Activated CD8-positive, alpha-beta T cell treated with anti-CD3 and anti-CD28 coated beads, Interleukin-2, amount 10 ng/mL, durations not matched to agents 7 days and 5 days (primary cell): ENCODE measurements at places on chromosomes 1 and 21. TPM values are rescaled to one million over a fixed set of nuclear protein-coding genes. Genes with fewer than 3 reads are reported as not detected.

- no peaks in the 10 kb centered on the region for H3K4me1 ChIP-seq
- H3K36me3 ChIP-seq: no peaks in the 10 kb centered on the region
Observed at GRCh38 chr1:244221991-244222390, 170.9 kb downstream of the ZBTB18 start.

DNA sequence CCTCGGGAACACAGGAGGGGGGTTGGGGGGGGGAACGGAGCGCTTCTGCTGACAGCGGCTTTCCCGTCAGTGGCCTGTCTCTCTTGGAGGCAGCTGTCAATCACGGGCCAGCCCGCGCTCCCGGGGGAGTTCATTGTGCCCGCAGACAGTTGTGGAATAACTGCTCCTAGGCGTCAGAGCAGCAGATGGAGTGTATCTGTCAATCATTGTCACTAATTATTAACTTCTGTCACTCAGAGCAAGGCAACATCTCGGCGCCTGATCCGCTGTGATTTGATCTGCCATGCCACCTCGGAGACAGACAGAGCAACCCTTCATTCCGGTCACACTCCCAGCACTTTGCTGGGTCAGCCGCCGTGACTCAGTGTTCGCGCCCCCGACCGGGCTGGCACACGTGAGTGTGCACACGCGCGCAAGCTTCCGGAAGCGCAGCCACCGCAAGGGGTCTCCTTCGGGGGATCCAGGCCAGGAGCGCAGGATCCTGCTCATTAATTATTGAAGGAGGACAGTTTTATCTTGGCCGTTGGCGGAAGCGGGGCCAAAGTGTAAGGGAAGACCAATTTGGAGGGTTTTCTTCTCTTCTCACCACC lies 75.8 kb downstream of the RRAGC start:
- no peak for DNase-seq
- H3K4me1 ChIP-seq: no peaks in the 10 kb centered on the region
- H3K27ac ChIP-seq: no peak overlapping the region
- H3K4me3 ChIP-seq: no peak overlapping the region

- H3K36me3 ChIP-seq: no peaks in the 10 kb centered on the region
- no peaks in the 10 kb centered on the region for H3K4me1 ChIP-seq
- DNase-seq: no peak
- H3K27ac ChIP-seq: no peak overlapping the region
- no peak overlapping the region for H3K4me3 ChIP-seq
Observed at GRCh38 chr1:65725064-65725463, 67.6 kb upstream of the PDE4B start.

GRCh38 chr1:195738966-195739650 lies 869.1 kb downstream of the KCNT2 start:
- H3K4me3 ChIP-seq: no peak overlapping the region
- no peaks in the 10 kb centered on the region for H3K36me3 ChIP-seq
- no peak overlapping the region for H3K27ac ChIP-seq
- H3K27me3 ChIP-seq: no peaks in the 10 kb centered on the region
- H3K4me1 ChIP-seq: no peaks in the 10 kb centered on the region
- no peak for DNase-seq

- no peak overlapping the region for H3K4me3 ChIP-seq
- H3K27ac ChIP-seq: no peak overlapping the region
- DNase-seq: no peak
Observed at GRCh38 chr1:220513834-220514233, 14.1 kb upstream of the MARK1 start.

GRCh38 chr1:246769306-246769705 lies 45.1 kb downstream of the SCCPDH start:
- H3K27me3 ChIP-seq: no peaks in the 10 kb centered on the region
- H3K4me3 ChIP-seq: no peak overlapping the region
- no peak for DNase-seq
- peaks cover 10% of the 10 kb centered on the region for H3K36me3 ChIP-seq
- H3K4me1 ChIP-seq: peaks cover 5% of the 10 kb centered on the region

The HES4 gene
- total RNA-seq: 0.50 TPM

GRCh38 chr21:21238629-21239400 lies 240.6 kb downstream of the NCAM2 start:
- no peaks in the 10 kb centered on the region for H3K27me3 ChIP-seq
- H3K27ac ChIP-seq: no peak overlapping the region
- H3K4me3 ChIP-seq: no peak overlapping the region

DNA sequence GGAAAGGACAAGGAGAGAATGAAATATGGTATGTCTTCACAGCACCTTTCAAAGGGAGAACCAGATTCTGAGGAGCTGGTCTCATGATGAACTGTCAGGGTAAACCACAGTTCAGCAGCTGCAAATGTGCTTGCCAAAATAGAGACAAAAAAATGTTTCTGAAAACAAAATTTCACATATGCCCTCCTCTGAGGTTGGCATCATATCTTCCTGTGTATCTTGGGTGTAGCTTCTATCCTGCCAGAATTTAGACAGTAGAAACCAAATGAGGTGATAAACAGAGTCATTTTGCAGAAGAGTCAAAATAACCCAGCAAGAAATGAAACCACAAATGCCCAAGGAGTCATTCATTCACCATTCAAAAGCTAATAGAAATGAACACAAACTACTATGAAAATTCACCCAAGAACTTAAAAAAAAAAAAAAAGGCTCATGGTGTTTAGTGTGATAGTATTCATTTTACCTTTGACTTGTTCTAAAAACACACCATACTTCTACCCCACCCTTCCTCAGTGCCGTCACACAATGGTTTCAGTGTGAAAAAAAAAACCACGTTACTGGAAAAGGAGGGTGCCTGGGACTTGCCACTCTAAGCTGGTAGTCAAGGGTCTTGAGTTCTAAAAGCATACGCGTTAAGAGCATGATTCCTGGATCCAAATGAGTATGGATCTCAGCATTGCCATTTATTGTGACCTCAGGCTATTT lies 18.5 kb downstream of the SELL start:
- H3K27ac ChIP-seq: peak overlapping the region; percentile 87
- peak; percentile 64 for DNase-seq
- H3K36me3 ChIP-seq: peaks cover 64% of the 10 kb centered on the region
- H3K4me3 ChIP-seq: peak overlapping the region; percentile 68
- H3K27me3 ChIP-seq: no peaks in the 10 kb centered on the region
- peaks cover 83% of the 10 kb centered on the region for H3K4me1 ChIP-seq

- H3K27me3 ChIP-seq: peaks cover 11% of the 10 kb centered on the region
- H3K4me1 ChIP-seq: peaks cover 15% of the 10 kb centered on the region
- H3K4me3 ChIP-seq: no peak overlapping the region
- H3K27ac ChIP-seq: no peak overlapping the region
- peaks cover 4% of the 10 kb centered on the region for H3K36me3 ChIP-seq
- peak; percentile 22 for DNase-seq
Observed at GRCh38 chr1:175287377-175287776, 94.8 kb upstream of the KIAA0040 start.

The CYP4A22 gene
- not detected for total RNA-seq
